A549 treated with AZD2906 at 1 μM for 4 hours (cell line): ENCODE measurements at places on chromosomes 13 and 19. TPM values are rescaled to one million over a fixed set of nuclear protein-coding genes. Genes with fewer than 3 reads are reported as not detected.

CYP4F3 gene
- total RNA-seq, result 2.8 to 4.4 TPM (median 3.5 TPM) in 5 replicates

PRR22 gene
- total RNA-seq, result 1.2 to 3.4 TPM (median 2.3 TPM) in 5 replicates

LRRC63 gene
- 0.08 TPM in 1 of 5 replicates, not detected in the others for total RNA-seq

SCN1B gene
- 11.1 to 20.6 TPM (median 20.1 TPM) in 5 replicates for total RNA-seq

SLC7A10 gene
- 0.09 to 0.15 TPM (median 0.12 TPM) in 5 replicates for total RNA-seq

CPB2 gene
- total RNA-seq, result 0.08 to 0.09 TPM in 2 of 5 replicates, not detected in the others

TUBB4A gene
- 6.7 to 7.3 TPM (median 7.0 TPM) in 5 replicates for total RNA-seq

ZNF709 gene
- 0.01 to 0.02 TPM (median 0.02 TPM) in 3 of 5 replicates, not detected in the others for total RNA-seq

CBY2 gene
- total RNA-seq, result not detected in 5 replicates

LYPD4 gene
- not detected in 5 replicates for total RNA-seq

IGFL3 gene
- total RNA-seq, result 0.16 to 0.25 TPM (median 0.17 TPM) in 3 of 5 replicates, not detected in the others

ZNF99 gene
- total RNA-seq, result not detected in 5 replicates

DGKH gene
- 5.5 to 6.9 TPM (median 6.3 TPM) in 5 replicates for total RNA-seq

CSNK1A1L gene
- total RNA-seq, result not detected in 5 replicates

CCDC8 gene
- not detected in 5 replicates for total RNA-seq

ATP4A gene
- total RNA-seq, result 0.06 to 0.14 TPM (median 0.13 TPM) in 4 of 5 replicates, not detected in the other

ZNF844 gene
- total RNA-seq, result not detected in 5 replicates

EDNRB gene
- not detected in 5 replicates for total RNA-seq

TNFSF9 gene
- 2.4 to 4.6 TPM (median 3.7 TPM) in 5 replicates for total RNA-seq

ZFP82 gene
- total RNA-seq, result 1.5 to 2.2 TPM (median 1.8 TPM) in 5 replicates

ZNF175 gene
- total RNA-seq, result 3.3 to 4.4 TPM (median 4.3 TPM) in 5 replicates

NOVA2 gene
- 0.77 to 1.3 TPM (median 1.3 TPM) in 5 replicates for total RNA-seq

PLD3 gene
- total RNA-seq, result 264 to 282 TPM (median 273 TPM) in 5 replicates

C1QTNF9 gene
- not detected in 5 replicates for total RNA-seq

IGFL4 gene
- total RNA-seq, result 0.28 to 0.33 TPM (median 0.30 TPM) in 5 replicates

MBD3L2 gene
- total RNA-seq, result not detected in 5 replicates

PCDH8 gene
- not detected in 5 replicates for total RNA-seq

ZNF20 gene
- total RNA-seq, result 0.13 to 0.29 TPM (median 0.22 TPM) in 4 of 5 replicates, not detected in the other

GFY gene
- 0.12 to 0.27 TPM (median 0.16 TPM) in 5 replicates for total RNA-seq

STRN4 gene
- total RNA-seq, result 75.8 to 92.0 TPM (median 86.2 TPM) in 5 replicates

ZNF836 gene
- total RNA-seq, result 0.42 to 1.1 TPM (median 0.76 TPM) in 5 replicates

NHLRC3 gene
- 4.3 to 6.6 TPM (median 5.0 TPM) in 5 replicates for total RNA-seq

GSX1 gene
- total RNA-seq, result not detected in 5 replicates

SIGLEC12 gene
- not detected in 5 replicates for total RNA-seq

KLK12 gene
- total RNA-seq, result not detected in 5 replicates

ZNF329 gene
- 2.7 to 3.2 TPM (median 3.0 TPM) in 5 replicates for total RNA-seq

S1PR5 gene
- total RNA-seq, result 0.97 to 1.5 TPM (median 1.4 TPM) in 5 replicates

ZNF460 gene
- 0.84 to 1.2 TPM (median 0.95 TPM) in 5 replicates for total RNA-seq

C2CD4C gene
- total RNA-seq, result 0.35 to 0.70 TPM (median 0.53 TPM) in 5 replicates

KRTDAP gene
- not detected in 5 replicates for total RNA-seq

RB1 gene
- 12.5 to 19.3 TPM (median 12.7 TPM) in 5 replicates for total RNA-seq
